ENCODE measurements at places on chromosomes 13 and 19.

DNA sequence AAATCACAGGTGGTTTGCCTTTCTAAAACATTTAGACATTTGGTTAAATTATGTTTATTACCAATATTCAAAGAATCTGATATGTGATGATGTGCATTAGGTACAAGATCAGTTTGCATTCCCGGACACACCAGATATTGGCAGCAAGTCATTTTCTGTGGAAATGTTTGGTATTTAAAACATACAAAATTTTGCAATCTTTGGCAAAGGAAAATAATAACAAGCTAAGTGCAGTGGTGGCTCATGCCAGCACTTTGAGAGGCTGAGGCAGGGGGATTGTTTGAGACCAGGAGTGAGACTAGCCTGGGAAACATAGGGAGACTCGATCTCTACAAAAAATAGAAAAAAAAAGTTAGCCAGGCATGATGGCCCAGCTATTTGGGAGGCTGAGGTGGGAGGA lies 29.1 kb upstream of the TSC22D1 start:
- DNase-seq: no peak

DNA sequence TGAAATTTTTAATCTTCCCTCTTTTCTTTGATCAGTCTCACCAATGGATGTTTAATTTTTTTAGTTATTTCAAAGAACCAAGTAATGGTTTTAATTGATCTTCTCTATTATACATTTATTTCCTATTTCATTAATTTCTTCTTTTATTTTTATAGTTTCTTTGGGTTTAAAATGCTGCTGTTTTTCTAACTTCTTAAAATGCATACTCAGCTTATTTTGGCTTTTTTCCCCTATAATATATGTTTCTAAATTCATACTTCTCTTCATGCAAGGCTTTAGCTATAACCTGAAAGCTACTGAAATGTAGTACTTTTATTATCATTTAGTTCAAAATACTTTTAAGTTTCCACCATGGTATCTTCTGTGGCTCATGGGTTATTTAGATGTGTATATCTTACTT lies 53.9 kb downstream of the ANKRD10 start:
- DNase-seq: no peak

GRCh38 chr13:70668293-70668692 lies 560.0 kb upstream of the KLHL1 start:
- DNase-seq: no peak

GRCh38 chr13:25579221-25579620 lies 207.4 kb downstream of the ATP8A2 start:
- no peak for DNase-seq

- no peak for DNase-seq
Measured at GRCh38 chr19:10797541-10798256, 38.3 kb downstream of the TMED1 start.

- DNase-seq: no peak
Measured at GRCh38 chr19:6253954-6254733, 25.6 kb downstream of the MLLT1 start.

DNA sequence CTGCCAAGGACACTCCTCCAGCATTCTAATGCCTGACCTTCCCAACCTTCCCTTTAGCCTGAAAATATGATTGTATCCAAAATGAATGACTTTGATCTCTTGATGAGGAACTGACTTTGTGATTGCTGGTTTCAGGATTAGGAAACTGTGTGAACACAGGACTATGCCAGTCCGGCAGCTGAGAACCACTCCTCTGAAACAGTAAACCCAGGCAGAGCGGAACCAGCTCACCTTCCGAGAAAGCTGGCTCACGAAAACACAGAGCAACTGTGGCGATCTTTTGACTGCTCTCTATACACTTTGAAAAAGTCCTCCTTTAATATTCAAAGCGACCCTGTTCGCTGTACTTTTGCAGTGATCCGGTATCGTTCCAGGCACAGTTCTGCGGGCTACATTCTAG lies 258.8 kb upstream of the IRS2 start:
- no peak for DNase-seq

DNA sequence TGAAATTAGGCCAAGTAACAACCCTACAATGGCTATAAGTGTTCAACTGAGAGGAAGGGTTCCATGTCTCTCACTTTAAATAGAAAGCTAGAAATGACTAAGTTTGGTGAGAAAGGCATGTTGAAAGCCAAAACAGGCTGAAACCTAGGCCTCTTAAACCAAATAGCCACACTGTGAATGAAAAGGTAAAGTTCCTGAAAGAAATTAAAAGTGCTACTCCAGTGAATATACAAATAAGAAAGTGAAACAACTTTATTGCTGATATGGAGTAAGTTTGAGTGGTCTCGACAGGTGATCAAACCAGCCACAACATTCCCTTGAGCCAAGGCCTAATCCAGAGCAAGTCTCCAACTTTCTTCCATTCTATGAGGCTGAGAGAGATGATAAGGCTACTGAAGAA lies 209.6 kb downstream of the KLF12 start:
- no peak for DNase-seq

DNA sequence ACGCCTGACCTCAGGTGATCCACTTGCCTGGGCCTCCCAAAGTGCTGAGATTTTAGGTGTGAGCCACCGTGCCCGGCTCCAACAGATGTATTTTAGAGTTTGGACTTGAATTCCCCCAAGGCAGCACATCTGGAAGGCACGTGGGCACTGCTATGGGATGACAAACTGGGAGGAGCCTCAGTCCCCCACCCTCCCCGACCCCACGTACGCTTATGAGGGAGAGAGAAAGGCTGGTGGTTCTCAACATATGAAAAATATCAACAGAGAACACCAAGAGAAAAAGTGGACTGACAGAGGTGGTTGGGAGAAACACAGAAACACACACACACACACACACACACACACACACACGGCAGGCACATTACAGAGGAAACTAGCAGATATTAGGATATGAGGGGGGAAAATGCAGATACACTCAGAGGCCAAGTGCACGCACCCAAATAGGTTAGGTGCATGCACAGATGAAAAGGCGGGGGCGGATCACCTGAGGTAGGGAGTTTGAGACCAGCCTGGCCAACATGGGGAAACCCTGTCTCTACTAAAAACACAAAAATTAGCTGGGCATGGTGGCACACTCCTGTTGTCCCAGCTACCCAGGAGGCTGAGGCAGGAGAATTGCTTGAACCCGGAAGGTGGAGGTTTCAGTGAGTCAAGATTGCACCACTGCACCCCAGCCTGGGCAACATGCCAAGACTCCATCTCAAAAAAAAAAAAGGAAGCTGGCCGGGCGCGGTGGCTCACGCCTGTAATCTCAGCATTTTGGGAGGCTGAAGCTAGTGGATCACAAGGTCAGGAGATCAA lies 3.2 kb downstream of the STX10 start:
- no peak for DNase-seq

GRCh38 chr13:36069881-36070366 lies 61.3 kb downstream of the DCLK1 start:
- no peak for DNase-seq

DNA sequence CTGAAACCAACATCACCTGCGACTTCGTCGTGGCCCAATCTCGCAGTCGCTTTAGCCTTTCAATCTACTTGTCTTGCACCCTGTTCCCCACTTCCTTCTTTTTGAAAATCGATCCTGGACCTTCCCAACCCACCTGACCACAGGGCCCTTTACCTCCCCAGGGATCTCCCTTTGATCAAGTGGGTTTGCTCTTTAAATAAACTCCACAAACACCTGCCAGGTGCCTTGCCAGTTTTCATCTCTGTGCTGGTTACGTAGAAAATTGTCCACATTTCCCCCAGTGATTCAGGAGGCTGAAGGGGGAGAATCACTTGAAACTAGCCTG lies 14.5 kb upstream of the RAB20 start:
- DNase-seq: no peak

DNA sequence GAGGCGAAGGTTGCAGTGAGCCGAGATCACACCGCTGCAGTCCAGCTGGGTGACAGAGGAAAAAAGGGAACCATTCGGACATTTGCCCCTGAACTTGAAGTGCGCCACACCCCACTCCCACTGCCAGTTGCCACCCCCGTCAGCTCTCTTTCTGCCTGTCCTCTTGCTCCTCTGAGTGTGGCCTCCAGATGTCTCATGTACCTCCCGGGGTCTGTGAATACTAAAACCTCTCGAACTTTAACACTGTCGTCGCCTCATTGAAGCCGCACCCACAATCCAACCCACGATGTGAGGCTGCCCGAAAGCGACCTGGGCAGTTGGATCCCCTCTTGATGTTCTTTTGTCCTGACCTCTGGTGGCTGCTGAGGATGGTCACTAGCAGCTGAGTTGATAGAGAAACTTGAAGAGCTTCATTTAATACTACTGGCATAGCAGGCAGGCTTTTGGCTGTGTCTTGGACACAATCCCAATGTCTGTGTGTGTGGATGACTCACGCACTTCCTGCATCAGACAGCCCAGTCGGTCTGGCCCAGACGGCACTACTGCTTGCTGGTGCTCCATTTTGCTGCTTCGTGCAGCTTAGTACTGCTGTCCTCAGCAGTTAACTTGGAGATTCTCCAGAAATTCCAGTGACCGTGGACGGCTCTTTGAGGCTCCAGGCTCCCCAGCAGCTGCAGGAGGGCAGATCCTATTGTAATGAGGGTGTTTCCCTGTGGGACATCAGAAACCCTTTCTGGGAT lies 4.2 kb downstream of the FPR3 start:
- DNase-seq: peak; percentile 95

- peak; percentile 80 for DNase-seq
Measured at GRCh38 chr19:42280815-42281145, 11.7 kb downstream of the CIC start.

DNA sequence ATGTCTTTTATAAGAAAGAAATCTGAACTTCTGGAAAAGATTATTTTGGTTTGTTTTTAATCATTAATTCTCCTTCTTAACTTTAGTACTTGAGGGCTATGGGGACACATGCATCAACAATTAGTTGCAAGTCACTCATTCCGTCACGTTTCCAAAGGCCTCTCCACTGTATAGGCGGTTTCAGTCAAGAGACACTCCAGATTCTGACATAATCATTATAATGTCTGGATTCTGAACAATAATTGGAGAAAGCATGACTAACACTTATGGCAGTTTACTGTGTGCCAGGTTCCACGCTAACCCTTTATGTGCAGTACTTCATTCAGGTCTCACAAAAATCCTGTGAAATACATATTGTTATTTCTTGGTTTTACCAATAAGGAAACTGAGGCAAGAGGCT lies 71.9 kb downstream of the TNFRSF19 start:
- DNase-seq: peak; percentile 32

DNA sequence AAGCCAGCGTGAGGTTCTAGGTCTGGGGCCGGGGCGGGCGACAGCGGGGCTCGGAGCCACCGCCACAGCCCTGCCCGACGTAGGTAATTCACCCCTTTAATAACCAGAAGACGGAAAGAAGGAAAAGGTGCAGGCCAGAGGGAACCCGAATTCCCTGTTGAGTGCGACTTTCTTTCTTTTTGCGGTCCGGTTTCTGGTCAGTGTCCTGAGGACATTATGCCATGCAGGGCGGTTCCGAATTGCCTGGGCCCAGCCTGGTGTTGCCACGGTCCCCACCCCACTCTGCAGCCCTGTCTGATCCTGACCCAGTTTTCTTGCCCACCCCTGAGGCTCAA lies 18.4 kb upstream of the TFDP1 start:
- no peak for DNase-seq

- DNase-seq: no peak
Measured at GRCh38 chr19:16660763-16661479, at the start of gene TMEM38A. TSS of gene TMEM38A (plus strand) at chr19:16661139. CDS start at chr19:16661218, 79 bp downstream.

DNA sequence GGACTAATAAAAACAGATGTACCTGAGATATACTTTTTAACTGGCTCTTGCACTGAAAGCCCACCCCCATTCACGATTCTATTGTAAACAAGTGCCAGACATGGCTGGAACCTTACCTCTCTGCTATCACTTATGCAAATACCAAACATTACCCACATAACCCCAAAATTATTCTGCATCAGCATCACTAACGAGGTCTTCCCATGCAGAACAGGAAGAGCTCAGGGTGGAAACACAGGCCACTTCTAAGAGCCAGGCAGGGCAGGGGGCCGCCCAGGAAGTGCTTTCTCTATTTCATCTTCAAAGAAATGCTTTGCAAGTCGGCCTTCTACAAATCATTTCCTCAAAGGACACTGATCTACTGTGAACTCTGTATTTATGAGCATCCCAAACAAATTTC lies 7.3 kb downstream of the IRS2 start:
- DNase-seq: no peak

- DNase-seq: no peak
Measured at GRCh38 chr19:35774274-35775045, 904 bp upstream of the ARHGAP33 start.

DNA sequence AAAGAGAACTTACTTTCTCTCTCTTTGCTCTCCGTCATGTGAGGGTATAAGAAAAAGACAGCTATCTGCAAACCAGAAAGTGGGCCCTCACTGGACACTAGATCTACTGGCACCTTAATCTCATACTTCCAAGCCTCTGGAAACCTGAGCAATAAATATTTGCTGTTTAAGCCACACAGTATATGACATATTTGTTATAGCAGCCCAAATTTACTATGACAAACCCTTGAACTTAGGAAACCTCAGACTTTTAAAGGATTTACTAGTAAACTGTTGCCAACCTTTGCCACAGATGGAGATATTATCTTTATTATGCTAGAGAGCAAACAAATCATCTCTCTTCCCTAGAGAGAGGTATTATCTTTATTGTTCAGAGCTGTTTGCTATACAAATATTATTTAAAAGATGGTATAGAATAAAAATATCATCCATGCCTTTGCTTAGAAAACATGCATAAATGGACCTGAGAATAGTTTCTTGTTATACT lies 1446.1 kb downstream of the SLITRK1 start:
- DNase-seq: no peak

DNA sequence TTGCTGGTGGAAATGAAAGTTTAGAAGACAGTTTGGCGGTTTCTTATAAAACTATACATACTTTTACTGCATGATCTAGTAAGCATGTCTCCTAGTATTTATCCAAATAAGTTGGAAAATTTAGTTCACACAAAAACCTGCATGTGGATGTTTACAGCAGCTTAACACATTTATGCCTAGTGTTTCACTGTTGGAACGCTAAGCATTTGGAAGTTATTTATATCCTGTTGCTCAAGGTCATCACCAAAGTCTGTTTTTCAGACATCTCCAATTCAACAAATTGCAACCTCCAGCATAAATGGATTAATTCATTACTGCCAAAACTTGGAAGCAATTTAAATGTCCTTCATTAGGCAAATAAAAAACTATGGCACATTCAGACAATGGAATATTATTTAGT lies 461.8 kb downstream of the SUCLA2 start:
- DNase-seq: no peak

DNA sequence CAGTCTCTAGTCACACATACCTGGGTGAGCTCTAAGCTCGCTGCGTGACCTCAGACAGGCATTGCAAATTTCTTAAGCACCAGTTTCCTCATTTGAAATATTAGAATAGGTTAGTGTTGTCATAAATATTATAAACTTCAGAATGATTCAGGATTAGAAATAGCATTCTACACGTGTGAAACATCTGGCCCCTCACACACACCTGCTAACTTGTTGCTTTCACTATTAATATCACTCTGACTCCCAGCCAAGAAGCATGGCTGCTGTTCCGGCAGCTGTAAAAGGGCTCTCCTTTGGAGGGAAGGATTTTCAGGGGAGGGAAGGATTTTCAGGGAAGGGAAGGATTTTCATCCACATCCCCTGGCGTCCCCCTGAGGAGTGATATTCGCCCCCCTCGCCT lies 161.3 kb upstream of the GPR12 start:
- no peak for DNase-seq

Data from fibroblast of skin of back (primary cell).